Stimulated activated CD4-positive, alpha-beta T cell treated with anti-CD3 and anti-CD28 coated beads, Interleukin-2, amount 100 ng/mL, for 24 hours (primary cell): ENCODE measurements at places on chromosomes 1 and 21.

- no peak for DNase-seq
Measured at GRCh38 chr1:109331113-109331512, 24.3 kb upstream of the MYBPHL start.

- no peak for DNase-seq
Measured at GRCh38 chr21:21897275-21897883, 899.2 kb downstream of the NCAM2 start.

GRCh38 chr1:58695206-58695605, 4.7 kb downstream of the MYSM1 start:
- DNase-seq: no peak

DNA sequence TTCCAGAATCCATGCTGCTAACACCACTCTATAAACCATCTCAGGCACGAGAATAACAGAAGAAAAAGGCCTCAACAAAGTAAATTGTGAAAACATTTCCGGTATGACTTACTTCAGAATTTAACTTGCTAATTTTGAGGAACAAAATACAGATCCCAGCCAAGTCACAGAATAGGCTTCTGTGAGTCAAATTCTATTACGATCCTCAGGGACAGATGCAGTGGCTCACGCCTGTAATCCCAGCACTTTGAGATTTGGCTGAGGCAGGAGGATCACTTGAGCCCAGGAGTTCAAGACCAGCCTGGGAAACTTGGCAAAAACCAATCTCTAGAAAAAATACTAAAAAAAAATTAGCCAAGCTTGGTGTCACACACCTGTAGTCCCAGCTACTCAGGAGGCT, 8.8 kb upstream of the CCDC27 start:
- no peak for DNase-seq

DNA sequence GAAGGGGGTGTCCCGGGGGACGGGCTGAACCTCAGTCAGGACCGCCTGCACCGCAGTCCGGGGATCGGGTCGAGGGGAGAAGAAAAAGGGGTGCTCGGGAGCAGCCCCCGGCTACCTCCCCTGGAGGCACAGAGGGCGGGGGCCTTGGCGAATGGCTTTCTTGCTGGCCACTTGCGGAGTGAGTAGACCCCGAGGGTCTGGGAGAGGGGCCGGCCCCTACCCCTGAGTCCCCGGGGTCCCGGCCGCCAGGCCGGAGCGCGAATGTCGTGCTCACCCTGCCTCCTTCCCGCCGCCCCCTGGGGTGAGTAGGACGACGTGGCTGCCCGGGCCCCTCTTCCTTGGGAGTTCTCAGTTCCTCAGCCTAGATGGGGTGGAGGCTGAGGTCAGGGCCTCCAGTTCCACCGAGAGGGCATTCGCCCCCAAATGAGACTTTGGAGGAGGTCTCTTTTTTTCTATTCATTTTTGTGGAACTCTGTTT, 113.0 kb downstream of the OSBPL9 start:
- DNase-seq: no peak

DNA sequence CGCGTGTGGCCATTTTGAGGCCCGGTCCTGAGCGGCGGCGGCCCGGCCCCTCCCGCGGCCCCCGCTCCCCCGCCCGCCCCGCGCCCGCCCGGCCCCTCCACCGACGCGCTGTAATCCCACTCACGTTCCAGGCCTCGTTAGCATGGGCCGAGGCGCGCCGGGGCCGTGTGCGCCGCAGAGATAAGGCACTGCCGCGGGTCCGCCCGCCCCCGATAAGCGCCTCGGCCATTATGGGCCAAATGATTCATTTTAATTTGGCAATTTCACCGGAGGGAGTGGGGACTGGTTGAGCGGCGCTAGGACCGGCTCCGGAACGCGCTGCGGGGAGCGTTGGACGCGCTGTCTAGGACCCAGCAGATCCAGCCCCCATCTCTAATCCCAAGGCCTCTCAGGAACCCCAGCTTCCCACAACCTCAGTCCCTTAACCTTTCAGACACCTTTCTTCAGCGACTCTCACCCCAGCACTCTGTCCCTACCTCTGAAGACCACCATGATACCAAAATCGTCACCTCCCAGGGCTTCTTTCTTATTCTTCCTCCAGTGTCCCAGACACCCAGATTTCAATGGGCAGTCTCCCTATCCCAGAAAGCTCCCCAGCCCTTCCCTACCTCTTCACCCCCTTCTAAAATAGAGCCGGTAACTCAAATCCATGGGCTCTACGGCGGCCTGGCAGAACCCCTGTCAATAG, at the start of gene TAL1:
Gene TAL1 (minus strand): TSS at position 39 of the 688 bp plus-strand sequence. CDS start 6,337 bp downstream, outside the sequence.
- DNase-seq: no peak
